Activated T-cell treated with anti-CD3 and anti-CD28 coated beads, Interleukin-2, amount 50 U/mL, for 72 hours (primary cell): ENCODE measurements at places on chromosomes 3 and 15. TPM values are rescaled to one million over a fixed set of nuclear protein-coding genes. Genes with fewer than 3 reads are reported as not detected.

GRCh38 chr15:70432924-70433495 lies 330.3 kb downstream of the UACA start:
- DNase-seq: no peak

GRCh38 chr3:25863011-25863415 lies 73.1 kb downstream of the OXSM start:
- DNase-seq: no peak

DNA sequence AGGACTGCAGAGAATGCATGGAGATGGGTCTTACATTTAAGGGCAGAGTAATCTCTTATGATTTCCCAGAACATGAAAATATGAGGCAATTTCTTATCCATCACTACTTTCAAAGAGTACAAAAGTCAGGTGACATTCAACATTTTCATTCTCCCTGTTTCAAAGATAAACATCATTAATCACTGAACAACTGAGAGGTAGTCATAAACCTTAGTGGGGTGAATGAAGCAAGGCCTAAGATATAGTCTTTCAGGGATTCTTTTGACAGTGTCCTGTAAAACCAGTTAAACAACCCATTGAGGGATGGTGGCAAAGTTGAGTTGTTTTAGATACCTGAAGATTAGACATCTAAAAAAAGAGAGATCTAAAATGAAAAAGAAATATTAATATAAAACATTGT lies 271.6 kb upstream of the CBLB start:
- DNase-seq: no peak

PLIN1 gene
- 0.88 TPM for total RNA-seq

CELF6 gene
- 0.58 TPM for total RNA-seq

DUOXA2 gene
- not detected for total RNA-seq

- no peak for DNase-seq
These were observed 46.7 kb downstream of the AMOTL2 start for GRCh38 chr3:134327594-134327975.

- no peak for DNase-seq
These were observed 27.3 kb downstream of the PDZRN3 start for GRCh38 chr3:73597476-73597875.

GRCh38 chr15:84611631-84612030 lies 10.8 kb downstream of the ZSCAN2 start:
- DNase-seq: no peak

- DNase-seq: no peak
These were observed 18.6 kb downstream of the CD200R1 start for GRCh38 chr3:112956351-112956750.

ACTRT3 gene
- 0.26 TPM for total RNA-seq

DNA sequence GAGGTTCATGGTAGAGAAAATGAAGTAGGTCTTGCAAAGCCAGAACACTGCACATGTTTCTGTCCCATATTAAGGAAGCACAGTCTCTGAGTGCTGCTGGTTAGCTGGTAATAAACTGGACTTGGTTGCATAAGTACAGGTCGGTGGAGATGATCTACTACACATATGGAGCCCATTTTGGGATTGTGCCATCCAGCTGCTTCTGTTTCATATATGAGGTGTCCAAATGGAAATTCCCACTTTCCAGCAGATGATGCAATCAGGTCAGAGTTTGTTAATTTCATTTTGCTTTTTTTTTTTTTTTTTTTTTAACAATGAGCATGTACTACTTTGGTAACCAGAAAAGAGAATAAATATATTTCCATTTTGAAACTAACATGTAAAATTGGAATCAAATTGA lies 122.6 kb downstream of the SATB1 start:
- no peak for DNase-seq

DNA sequence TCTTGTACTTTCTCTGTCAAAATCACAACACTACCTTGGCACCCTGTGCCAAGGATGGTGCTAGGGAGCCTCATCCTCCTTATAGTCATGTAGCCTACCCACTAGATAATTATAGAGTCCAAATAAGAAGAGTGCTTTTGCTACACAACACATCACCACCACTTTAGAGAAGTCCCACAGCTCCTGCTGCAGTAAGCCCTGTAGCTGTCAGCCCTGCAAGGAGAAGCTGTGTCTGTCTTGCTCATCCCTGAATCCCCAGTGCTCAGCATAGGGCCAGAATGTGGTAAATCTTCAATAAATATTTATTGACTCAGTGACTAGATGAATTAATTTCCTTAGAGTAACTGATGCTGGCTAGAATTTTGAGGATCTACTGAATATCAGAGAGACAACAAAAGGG lies 190.8 kb downstream of the ZNF621 start:
- no peak for DNase-seq

DNA sequence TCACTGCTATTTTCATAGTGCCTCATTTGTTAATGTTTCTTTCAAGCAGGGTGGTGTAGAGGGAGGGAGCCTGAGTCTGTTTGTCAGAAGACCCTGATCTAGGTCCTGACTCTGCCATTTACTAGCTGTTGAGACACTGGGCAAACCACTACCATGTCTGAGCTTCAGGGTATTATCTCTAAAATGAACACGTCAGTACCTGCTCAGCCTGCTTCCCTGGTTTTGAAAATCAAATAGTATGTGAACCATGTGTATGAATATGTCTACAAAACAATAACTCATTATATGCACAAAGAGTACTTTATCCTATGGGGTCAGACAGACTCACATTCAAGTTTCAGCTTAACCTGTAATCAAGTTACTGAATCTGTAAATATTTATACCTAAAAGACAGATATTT lies 25.1 kb downstream of the SYNPR start:
- no peak for DNase-seq

CACNA2D2 gene
- total RNA-seq: 5.4 TPM

GRCh38 chr15:27182561-27183110 lies 211.7 kb downstream of the GABRG3 start:
- DNase-seq: no peak

DNA sequence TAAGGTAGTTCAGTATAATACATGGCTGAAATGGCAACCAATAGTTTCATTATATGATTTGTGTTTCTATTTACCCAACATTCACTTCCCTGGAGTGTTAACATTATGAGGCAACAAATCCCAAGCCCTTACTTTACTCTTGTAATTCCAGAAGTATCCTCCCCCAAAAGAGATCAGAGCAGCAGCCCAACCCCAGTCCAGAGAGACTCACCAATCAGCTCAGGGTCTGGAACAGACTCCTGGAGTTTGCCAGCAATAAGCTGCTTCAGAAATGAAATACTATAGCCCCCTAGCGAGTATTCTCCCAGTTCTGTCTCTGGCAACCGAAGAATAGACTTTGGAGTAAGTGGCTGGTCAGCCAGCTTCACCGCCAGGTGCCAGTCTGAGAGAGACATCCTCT lies 2.5 kb downstream of the UBL7 start:
- no peak for DNase-seq

DNA sequence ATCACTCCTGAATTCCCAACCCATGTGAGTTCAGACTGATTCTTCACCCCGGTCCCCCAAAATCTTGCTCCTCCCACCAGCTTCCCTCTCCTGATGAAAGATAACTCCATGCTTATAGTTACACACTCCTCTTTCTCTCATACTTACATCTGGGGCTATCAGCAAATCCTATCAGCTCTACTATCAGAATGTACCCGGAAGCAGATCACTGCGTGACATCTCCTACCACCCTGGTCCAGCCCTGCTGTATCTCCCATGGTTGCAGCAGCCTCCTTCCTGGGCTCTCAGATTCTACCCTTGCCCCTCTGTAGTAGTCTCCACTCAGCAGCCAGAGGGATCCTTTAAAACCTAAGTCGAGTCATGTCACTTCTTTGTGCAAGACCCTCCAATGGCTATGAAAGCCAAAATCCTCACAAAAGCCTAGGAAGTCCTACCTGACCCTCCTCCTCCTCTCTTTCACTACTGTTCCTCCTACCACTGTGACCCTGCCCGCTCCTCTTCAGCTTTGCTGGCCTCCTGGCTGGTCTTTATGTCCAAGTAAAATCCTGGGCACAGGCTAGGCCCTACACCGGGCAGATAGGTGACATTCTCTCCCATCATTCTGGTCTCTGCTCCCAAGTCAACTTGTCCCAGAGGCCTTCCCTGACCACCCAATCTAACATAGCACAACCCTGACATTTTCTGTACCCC lies 16.2 kb downstream of the XIRP1 start:
- no peak for DNase-seq

DNA sequence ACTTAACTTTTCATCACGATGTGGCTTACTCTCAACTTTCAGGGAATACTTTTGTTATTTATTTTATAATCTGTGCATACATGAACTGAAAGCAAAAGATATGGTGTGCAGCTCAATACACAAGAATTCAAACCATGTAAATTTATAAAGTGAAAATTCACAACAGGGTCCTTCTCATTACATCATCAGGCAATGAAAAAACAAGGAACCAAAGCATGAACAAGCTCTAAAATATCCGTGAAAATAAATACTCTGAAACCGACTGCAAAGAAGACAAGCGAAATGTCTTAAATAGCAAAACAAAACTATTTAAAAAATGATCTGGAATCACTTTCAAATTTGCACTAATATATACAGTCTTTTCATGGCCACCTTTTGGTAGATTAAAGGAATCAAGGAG lies 28.9 kb downstream of the GNB5 start:
- no peak for DNase-seq

CYP1A2 gene
- not detected for total RNA-seq

DNA sequence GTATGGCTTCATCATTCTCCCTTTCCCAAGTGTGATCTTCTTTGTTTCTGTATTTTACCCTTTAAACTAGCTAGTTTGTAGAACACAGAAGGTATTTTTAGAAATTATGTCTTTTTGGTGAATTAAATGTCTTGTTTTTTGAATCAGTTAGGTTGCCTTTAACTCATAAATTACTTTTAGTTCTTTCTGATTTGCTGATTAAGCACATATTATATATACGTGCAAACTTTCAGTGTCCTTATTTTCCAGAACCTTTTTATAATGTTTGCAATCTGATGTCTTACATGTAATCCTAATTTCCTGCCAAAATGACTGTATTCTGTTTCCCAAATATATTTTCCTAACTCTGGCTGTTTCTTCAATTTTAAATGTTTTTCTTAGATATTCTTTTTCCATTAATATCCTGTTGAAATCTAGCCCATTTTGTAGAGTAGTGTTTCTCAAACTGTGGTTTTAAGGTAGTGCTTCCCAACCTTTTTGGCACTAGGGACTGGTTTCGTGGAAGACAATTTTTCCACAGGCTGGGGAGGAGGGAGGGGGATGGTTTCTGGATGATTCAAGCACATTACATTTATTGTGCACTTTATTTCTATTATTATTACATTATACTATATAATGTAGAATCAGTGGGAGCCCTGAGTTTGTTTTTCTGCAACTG lies 51.8 kb downstream of the CHD2 start:
- no peak for DNase-seq

COL6A5 gene
- not detected for total RNA-seq

DNA sequence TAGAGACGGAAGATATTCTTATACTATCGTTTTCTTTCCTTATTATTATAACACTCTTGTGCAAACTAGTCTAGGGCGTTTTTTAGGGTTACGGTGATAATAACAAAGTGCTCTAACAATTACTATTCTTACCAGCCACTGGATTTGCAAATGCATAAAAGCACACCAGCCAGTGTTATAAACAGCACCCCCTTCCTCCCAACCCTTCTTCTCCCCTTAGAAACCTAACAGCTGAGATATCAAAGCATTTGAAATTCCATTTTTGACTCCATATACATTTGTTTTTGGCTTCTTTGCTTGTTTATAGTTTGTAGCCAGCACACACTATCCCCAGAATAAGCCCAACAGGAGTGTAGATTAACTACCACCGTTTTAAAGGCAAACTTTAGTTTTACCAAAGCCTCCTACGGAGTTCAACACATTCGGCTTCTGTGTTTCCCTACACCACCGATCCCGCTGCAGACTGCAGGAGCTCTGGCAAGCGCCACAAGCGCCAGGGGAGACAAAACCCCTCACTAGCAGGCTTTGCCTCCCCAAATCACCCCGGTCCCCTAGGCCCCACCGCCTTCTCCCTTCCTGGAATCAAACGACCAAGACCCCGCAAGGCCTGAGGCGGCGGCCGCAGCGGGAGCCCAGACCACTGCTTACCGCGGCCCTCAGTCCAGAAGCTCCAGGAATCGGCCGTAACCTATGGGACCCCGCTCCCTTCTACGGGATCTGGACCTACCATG lies 461 bp downstream of the COPB2 start:
- peak; percentile 25 for DNase-seq

MRPL3 gene
- 110 TPM for total RNA-seq
